ENCODE measurements at places on chromosomes 6 and 20.
A peak's percentile ranks its signal among the peaks of the same experiment; 100 is the strongest.

- no peak for DNase-seq
Observed at GRCh38 chr20:56715902-56716519, 86.9 kb downstream of the TFAP2C start.

GRCh38 chr6:36436466-36436865, 6.2 kb downstream of the PXT1 start:
- no peak for DNase-seq

DNA sequence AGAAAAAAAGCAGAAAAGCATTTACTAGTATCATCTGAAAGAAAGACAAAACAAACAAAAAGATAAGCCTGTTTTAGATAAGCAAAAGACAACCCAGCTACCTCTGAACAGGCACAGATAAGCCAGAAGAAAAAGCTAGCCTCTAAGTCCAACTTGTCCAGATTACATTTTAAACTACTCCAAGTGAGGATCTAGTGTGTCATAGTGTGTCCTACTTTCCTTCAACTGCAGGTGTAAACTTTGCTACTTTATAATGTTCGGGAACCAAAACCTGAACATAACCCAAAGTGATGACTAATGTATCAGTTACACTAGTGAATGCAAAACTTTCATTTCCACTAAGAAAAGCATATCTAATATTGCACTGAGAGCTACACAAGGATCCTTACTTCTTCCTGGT, 19.5 kb downstream of the ADNP start:
- DNase-seq: no peak

- DNase-seq: no peak
Observed at GRCh38 chr6:68473433-68474210, 161.5 kb upstream of the ADGRB3 start.

DNA sequence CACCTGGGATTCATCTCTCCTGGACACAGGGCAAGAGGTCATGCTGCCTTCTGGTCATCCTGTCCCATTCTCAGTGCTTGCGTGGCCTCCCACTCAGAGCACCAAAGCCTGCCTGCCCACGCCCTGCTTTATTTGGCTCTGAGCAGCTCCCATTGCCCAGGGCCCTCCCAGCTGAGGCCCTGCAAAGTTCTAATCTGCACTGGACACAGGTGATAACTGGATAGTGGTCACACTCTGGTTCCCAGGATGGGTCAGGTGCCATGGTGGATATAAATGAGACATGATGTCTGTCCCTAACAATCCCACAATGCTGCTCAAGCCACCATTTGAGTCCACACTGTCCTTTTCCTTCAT, 39.5 kb downstream of the CPXM1 start:
- DNase-seq: no peak

GRCh38 chr20:22428051-22428450, 156.3 kb downstream of the FOXA2 start:
- no peak for DNase-seq

DNA sequence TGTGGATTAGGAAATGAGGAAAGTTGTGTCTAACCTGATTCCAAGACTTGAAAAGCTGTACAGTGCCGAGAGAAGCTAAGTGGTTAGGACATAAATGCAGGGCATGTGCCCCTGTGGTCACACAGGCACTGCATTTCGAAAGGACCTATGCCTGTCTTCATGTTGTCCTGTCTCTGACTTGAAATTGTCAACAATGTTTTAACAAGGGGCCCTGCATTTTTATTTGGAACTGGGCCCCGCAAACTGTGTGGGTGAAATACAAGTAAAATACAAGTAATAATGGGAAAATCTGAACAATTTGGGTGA, 38.8 kb downstream of the MRS2 start:
- no peak for DNase-seq

DNA sequence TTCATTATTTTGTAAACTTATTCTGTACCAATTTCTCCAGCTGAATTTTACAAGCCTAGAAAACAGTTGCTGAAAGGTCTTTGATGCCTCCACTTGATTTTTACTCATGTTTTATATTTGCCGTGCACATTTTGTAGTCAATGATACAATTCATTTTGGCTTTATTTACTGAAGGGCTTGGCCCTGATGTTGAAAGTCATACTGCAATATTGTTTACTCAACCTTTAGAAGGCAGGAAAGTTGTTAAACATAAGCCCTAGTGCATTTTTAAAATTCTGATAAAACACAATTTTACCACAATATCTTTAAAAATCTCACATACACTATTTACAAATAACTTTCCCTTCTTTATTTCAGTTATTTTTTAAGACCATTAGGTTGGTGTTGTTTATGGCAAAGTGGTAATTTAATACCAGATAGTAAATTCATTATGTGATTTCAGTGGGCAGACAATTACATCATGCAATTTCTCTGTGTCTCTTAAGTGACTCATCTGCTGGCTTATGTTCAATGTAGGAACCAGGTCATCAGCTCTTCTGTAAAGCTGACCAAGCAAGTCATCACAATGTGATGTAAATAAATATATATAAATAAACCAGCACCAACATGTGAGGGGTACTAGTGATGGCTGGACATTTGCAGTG, 121.1 kb upstream of the SLC35B3 start:
- no peak for DNase-seq

- no peak for DNase-seq
Observed at GRCh38 chr20:32163951-32164350, 43.6 kb downstream of the PLAGL2 start.

DNA sequence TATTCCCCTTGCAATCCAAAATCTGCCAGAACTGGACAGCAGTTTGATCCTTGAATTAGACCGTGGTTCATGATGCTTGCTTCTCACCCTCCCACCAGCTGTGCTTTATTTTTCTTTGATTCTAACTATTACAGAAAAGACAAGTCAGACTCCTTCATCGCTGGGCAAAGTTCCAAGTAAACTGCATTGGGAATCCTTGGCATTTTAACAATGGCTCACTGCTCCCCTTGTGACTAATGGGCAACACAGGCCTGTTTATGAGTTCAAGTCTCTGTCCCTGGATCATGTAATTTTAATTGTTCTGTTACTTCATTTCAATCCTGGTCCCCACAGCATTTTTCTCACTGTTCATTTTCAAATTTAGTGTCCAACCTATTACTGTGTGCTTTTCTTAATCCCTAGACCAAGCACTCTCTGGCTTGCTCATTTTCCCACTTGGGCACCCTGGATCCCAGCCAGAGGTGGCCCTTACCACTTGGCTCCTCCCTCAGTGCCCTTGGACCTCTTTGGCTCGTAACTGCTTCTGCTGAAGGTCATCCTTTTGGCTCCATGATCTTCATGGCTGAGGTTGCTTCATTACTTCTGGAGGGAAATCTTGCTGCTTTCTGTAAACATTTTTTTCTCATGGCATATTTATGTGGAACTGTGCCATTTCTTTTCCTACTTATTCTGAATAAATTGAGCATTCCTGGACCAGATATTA, 32.8 kb downstream of the PSMB9 start:
- DNase-seq: no peak

- no peak for DNase-seq
Observed at GRCh38 chr6:149929422-149929821, 6.5 kb upstream of the RAET1G start.

- no peak for DNase-seq
Observed at GRCh38 chr6:4280707-4281106, 145.3 kb upstream of the ECI2 start.

- DNase-seq: no peak
Observed at GRCh38 chr6:26426691-26427450, 13.4 kb upstream of the BTN3A3 start.

DNA sequence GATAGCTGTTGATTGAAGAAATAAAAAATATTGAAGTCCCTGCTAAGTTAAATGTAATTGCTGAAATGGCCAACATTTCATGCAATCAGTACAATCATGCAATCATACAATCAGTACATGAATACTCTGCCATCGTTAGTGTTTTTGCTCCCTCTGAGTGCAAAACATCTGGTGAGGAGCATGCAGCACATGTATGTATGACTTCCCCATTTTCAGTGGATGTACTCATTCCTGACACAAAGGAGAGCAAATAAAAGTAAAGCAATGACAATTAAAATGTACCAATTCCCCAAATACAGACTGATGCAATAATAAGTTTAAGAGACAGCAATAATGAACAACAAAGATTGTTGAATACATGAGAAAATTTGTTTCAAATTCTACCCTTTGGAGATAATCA, 140.7 kb downstream of the PLCB1 start:
- DNase-seq: no peak

DNA sequence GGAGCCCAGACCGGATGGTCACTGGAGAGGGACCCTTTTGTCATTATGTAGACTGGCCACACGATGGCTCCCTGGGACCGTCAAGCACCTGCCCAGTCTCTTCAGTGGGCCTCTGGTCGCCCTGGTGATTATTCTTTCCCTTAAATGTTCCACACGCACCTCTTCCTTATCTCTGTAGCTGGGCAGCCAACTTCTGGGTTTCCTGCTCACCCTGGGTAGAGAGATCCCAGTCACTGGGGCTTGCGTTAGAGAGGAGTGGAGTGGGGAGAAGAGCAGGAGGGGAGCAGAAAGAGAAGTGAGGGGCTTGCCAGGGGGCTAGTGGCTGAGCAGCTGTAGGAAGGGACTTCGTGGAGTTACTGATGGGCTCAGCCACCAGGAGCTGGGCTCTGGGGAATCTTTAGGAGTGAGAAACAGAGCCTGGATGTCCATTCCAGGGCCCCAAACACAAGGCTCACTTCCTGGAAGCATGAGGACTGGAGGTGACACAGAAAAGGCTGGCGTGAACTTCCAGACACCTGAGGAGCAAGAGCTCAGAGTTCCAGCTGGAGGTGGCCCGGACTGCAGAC, 150.1 kb downstream of the DHX35 start:
- no peak for DNase-seq

- peak; percentile 1 for DNase-seq
Observed at GRCh38 chr20:15708984-15709598, 864.2 kb downstream of the KIF16B start.

DNA sequence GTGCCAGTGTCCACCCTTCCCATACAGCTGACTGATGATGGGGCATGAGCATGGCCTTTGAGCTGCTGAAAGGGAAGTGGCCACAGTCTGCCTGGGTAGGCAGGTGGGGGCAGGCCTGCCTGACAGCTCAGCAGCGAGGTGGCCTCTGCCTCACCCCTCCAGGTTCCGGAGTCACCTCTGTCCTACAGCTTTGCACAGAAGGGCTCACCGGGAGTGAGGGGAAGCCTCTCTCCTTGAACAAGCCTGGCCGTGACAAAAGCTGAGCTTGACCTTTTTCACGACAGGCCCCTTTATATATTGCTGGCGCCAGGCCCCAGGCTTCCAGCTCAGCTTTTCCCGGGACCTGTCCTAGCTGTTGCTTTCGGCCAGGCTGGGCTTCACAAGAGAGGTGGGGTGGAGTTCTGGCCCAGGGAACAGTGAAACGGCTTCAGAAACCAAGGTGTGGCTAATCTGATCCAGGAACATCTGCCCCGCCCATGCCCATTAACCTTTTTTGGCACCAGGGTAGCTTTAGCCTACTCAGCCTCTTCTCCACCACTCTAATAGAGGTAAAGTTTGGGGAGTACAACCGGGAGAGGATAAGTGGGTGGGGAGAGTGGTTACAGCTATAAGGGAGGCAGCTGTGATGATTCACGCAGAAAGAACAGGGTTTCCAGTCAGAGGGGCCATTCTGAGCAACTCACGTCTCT, 42.9 kb downstream of the C6orf132 start:
- DNase-seq: no peak

DNA sequence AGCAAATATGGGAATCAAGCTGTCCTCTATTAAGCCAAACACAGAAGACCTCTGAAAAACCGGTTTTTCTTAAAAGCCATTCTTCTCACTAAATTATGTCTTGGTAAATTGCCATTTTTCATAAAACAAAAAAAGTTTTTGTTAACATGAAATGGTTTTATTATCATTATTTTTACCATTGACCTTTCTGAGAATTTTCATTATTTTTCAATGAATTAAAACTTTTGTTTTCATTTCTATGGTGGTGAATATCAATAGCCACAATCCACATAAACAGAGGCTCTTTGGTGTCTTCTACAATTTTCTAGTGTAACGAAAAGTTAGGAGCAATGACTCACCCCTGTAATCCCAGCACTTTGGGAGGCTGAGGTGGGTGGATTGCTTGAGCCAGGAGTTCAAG, 2.1 kb downstream of the SF3B5 start:
- DNase-seq: no peak

- no peak for DNase-seq
Observed at GRCh38 chr6:167306401-167306998, 15.4 kb downstream of the UNC93A start.

DNA sequence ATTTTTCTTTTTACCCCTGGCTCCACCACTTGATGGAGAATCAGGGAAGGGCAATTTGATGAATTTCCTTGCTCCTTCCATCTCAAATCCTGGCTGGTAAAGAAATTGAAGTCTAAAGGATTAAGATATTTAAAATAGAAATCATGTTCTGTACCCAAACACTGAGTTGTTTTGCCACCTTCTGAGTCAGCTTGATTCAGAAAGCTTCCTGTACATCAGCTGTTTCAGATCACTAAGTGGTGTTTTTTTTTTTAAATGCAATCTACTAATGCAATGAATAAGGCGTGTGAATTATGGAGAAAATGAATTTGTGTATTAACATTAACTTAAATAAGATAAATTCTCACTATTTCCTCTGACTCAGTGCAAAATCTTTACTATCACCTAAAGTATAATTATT, 11.5 kb upstream of the POPDC3 start:
- DNase-seq: no peak

- no peak for DNase-seq
Observed at GRCh38 chr6:38248500-38249234, 391.1 kb downstream of the BTBD9 start.

DNA sequence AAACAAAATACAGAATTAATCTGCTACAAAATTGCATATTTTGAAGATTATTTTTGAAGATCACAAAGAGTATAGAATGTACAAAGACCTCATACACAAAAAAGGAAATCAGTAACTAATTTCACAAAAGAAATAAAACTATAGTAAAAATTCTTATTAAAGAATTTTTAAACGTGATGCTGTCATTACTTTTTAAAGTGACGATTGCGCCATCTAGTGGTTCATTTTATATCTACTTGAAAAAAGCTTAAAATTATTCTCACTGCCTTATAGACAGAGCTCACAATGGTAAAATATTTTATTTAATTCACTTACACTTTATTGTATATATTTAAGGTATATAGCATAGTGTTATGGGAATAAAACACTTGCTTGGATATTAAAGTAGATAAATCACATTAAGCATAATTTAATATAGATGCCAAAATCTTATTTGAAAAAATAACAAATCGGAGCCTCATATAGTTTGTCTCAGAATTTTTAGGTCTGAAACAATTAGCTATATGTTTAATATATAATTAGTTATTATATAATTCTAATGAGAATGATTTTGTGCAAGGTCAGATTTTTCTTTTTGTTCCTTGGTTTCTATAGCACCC, 128.8 kb downstream of the PHF3 start:
- DNase-seq: peak; percentile 8

DNA sequence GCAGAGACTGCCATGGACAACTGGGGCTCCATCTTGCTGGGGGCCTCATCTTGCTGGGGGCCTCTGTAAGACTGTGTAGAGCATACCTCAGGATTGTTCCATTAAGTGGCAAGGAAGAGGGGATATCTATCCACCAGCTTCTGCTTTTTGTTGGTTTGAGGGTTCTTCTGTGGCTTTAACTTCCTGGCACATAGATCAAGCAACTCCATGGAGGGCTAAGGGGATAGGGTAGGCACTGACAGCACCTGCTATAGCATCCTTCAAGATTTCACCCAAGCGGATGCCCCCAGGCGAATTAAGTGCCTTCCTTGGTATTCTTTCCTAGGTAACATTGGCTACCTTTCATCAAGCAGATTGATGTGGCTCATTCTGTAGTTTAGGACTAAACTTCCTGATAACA, 3.8 kb upstream of the LRRN4 start:
- no peak for DNase-seq

GRCh38 chr20:37198932-37199660, 19.7 kb upstream of the MROH8 start:
- DNase-seq: no peak

GRCh38 chr6:27742833-27743573, 169.2 kb downstream of the OR2B2 start:
- DNase-seq: no peak

Data from effector memory CD8-positive, alpha-beta T cell (primary cell).